ENCODE measurements at places on chromosomes 13 and 19. TPM values are rescaled to one million over a fixed set of nuclear protein-coding genes. Genes with fewer than 3 reads are reported as not detected.

GIPR gene
- total RNA-seq = 0.38 TPM

- no peak overlapping the region for H3K27ac ChIP-seq
- H3K27me3 ChIP-seq = no peaks in the 10 kb centered on the region
- H3K4me3 ChIP-seq = no peak overlapping the region
- H3K4me1 ChIP-seq = peaks cover 5% of the 10 kb centered on the region
- DNase-seq = no peak
Observed at GRCh38 chr19:4447327-4448146, 10.1 kb downstream of the UBXN6 start.

DNA sequence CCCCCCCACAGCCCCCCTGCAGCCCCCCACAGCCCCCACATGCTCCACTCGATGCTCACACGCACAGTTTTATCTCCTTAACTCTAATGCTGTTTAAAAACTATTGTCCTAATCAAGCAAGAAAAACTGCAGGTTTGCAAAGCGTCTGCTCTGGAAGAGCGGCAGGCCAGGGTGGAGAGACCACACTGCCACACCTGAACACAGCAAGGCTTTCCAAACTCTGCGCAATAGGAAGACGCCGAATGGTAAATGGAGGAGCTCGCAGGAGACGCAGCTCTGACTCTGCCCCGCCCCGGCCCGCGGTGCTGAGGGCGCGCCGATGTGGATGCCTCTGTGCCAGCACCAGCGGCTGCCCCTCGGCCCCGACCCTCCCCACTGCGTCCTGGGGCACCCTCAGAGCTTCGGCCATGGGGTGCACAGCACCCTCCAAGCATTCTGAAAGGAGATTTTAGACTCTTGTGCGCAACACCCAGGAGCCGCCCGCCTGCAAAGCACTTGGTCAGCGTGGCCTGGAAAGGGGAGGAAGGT lies 32.4 kb downstream of the RASA3 start:
- H3K36me3 ChIP-seq = no peaks in the 10 kb centered on the region
- DNase-seq = no peak
- no peaks in the 10 kb centered on the region for H3K27me3 ChIP-seq
- H3K4me1 ChIP-seq = peaks cover 20% of the 10 kb centered on the region
- no peak overlapping the region for H3K27ac ChIP-seq

DNA sequence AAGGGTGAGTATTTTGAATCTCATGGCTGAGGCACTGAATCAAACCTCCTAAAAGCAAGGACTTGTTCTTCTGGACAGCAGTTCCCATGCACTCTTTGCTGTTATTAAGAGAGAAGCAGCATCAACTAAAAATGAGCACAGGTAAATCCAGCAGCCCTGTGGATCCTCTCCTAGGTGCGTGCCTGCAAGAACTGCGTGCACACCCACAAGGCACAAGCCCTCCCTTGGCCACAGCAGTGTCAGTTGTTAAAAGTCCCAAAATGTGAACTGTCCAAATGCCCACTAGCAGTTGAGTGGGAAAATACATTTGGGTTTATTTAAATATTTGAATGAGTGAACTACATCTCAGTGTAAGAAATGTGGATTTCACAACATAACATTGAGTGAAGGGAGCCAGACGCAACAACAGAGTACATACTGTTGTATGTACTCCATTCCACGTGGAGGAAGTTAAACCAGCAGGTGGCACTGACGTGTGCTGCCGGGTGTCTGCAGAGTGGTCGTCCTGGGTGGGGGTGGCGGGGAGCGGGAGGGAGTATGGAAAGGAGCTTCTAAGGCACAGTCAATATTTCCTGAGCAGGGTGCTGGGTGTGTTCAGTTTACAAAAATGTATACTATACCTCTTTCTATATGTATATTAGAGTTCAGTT lies 266.4 kb downstream of the NALCN start:
- H3K27me3 ChIP-seq = no peaks in the 10 kb centered on the region
- peak; percentile 5 for DNase-seq
- H3K27ac ChIP-seq = no peak overlapping the region
- no peaks in the 10 kb centered on the region for H3K4me1 ChIP-seq
- no peaks in the 10 kb centered on the region for H3K36me3 ChIP-seq
- H3K4me3 ChIP-seq = no peak overlapping the region

C1QTNF9 gene
- not detected for total RNA-seq

DNA sequence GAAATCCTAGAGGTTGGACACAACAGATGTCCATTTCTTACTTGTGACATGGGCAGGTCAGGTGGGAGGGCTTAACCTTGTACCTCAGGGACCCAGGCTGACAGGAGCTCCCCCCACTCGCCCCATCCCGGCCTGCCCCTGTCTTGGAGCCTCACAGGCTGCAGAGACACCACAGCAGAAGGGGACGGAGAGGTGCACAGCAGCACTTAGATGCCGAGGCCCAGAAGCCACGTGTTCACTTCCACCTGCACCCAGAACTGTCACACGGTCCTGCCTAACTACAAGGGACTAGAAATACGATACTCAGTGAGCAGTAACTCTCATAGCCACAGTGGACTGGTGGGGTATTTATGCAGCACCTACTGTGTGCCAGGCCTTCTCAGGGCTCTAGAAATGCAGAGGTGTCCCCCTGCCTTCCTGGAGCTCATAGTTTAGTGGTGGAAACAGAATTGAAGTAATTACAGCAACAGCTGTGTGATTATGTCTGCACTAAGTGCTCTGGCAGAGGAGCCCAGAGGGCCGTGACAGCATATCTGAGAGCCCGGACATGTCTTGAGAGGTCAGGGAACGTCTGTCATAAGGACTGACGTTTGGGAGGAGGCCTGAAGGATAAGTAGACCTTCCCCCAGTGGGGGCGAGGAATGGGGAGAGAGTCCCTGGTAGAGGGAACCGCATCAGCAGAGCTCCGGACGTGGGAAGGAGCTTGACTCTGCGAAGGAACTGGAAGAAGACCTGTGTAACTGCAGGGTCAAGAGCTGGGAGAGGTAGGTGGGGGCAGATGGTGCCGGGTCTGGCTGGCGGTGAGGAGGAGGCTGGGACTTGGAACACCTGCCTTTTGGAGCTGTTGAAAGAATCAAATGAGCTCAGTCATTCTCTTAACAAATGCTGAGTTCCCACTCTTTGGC lies 130.0 kb downstream of the SIPA1L3 start:
- DNase-seq = peak; percentile 41
- H3K36me3 ChIP-seq = 0 out of 2 replicates have a peak, but pooled peaks cover 2% of the 10 kb centered on the region
- peaks cover 22% of the 10 kb centered on the region for H3K4me1 ChIP-seq
- no peaks in the 10 kb centered on the region for H3K27me3 ChIP-seq
- peak overlapping the region; percentile 30 for H3K27ac ChIP-seq

DNA sequence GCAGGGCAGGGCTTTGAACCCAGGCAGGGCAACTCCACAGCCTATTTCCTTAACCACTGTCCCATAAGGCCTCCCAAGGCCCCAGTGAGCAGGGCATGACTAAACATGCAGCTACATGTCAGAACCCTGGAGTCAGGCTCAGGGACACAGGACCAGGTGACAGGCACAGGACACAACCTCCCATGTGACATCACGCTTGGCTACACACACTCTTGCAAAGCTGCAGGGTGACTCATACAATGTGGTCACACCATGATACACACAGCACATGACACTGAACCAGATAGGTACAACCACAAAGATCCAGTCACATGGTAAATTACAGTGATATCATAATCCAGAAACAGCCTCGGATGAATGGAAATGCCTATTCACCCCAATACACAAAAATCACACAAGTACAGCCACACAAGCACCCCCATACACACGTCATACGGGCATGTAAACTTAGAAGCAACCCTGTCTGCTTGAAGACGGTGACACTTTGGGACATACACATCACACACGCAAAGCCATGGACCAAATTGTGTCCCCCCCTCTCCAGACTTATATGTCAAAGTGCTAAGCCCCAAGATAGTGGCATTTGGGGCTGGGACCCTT lies 14.5 kb downstream of the KLK4 start:
- peak; percentile 37 for DNase-seq
- peaks cover 7% of the 10 kb centered on the region for H3K4me1 ChIP-seq
- no peaks in the 10 kb centered on the region for H3K27me3 ChIP-seq
- no peak overlapping the region for H3K27ac ChIP-seq

SOHLH2 gene
- 2.7 TPM for total RNA-seq

AXL gene
- 24.1 TPM for total RNA-seq

URAD gene
- not detected for total RNA-seq

GRCh38 chr13:45626731-45627374 lies 11.3 kb upstream of the ERICH6B start:
- no peaks in the 10 kb centered on the region for H3K4me1 ChIP-seq
- H3K36me3 ChIP-seq = no peaks in the 10 kb centered on the region
- H3K4me3 ChIP-seq = no peak overlapping the region
- H3K27ac ChIP-seq = no peak overlapping the region

DNA sequence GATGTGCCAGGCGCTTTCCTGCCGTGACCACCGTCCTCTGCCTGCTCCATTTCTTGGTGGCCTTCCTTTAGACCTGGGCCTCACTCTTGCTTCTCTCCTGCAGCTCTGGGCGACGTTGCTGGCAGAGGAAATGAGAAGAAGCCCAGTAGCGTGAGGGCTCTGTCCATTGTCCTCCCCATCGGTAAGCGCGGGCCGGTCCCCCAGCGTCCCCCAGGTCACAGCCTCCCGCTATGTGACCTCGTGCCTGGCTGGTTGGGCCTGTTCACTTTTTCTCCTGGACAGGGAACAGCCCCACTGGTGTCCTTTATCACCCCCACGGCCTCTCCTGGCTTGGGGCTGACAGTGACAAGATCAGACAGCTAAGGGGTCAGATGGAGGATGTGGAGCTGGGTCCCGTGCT lies 27.7 kb downstream of the SPC24 start:
- H3K36me3 ChIP-seq = peaks cover 92% of the 10 kb centered on the region
- no peaks in the 10 kb centered on the region for H3K4me1 ChIP-seq
- H3K4me3 ChIP-seq = no peak overlapping the region
- no peak overlapping the region for H3K27ac ChIP-seq
- no peaks in the 10 kb centered on the region for H3K27me3 ChIP-seq
- DNase-seq = no peak

DNA sequence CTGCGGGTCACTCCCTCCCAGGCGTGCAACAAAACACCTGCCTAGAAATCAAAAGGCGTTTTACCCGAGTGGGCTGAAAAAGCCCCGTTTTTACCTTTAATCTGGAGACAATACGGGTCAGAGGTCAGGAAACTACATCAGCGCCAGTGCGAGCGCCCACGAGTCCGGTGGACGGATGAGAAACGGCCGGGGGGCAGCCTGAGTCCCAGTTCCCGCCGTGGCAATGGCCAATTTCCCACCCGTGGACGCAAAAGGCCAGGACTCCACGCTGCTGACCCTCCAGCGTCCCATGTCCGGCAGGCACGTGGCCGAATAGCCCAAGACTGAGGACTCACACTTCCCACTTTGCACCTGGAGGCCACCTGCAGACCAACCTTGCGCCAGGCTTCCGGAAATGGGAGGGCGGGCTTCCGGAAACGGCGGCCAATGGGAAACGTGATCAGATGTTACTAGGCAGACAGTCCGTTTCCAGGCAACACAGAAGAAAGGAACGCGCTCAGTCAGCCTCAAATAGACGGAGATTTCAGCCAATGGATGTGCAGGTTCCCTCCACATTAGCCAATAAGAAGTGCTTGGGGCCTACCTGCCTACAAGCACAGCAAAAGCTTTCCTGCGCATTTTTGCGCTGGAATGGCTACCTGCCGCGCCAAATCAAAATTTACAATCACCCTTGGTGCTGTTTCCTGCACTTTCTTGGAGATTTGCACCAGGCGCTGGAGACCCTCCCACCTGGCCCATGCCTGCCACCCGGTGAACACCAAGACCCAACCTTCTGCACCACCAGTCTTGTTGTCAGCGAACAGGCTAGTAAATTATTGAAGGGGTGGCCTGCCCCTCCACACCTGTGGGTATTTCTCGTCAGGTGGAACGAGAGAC lies 47.4 kb downstream of the ZFP14 start:
- peaks cover 21% of the 10 kb centered on the region for H3K36me3 ChIP-seq
- DNase-seq = peak; percentile 95
- no peaks in the 10 kb centered on the region for H3K4me1 ChIP-seq
- H3K4me3 ChIP-seq = peak overlapping the region; percentile 67

DNA sequence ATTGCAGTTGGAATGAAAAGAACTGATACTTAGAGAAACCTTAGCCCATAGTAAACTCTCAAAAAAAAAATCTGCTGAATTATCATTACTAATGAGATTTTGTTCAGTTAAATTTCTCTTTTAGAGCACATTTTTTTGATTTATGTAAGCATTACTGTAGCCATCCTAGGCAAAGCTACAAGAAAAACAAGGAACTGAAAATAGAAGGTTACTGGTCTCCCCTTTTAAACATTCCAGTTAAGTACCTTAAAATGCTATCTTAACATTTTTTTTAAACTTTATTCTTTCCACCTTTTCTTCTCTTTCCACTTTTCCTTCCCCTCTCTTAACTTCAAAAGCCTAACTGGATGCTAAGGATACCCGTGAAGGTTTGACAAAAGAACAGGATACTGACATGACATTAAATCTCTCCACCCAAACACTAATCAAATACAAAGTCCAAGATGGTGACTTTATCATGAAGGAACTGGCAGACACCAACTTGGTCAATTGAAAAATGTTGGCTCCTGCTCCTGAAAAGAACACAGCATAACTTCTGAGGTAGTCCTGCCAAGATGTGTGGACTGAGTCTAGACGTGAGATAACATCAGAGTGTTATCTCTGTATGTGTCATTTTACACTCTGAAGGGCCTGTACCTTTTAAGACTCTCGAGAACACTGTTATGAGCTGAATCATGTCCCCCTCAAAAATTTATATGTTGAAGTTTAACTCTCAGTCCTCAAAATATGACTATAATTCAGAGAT lies 29.5 kb upstream of the SACS start:
- no peak overlapping the region for H3K27ac ChIP-seq
- no peak overlapping the region for H3K4me3 ChIP-seq
- no peak for DNase-seq

TMPRSS9 gene
- 0.04 TPM for total RNA-seq

- no peak overlapping the region for H3K4me3 ChIP-seq
- no peak overlapping the region for H3K27ac ChIP-seq
- H3K36me3 ChIP-seq = no peaks in the 10 kb centered on the region
- H3K4me1 ChIP-seq = peaks cover 8% of the 10 kb centered on the region
Observed at GRCh38 chr13:106530171-106530851, 5.2 kb downstream of the EFNB2 start.

- no peaks in the 10 kb centered on the region for H3K36me3 ChIP-seq
- H3K4me1 ChIP-seq = peaks cover 8% of the 10 kb centered on the region
- no peak for DNase-seq
Observed at GRCh38 chr19:33419788-33420130, 46.2 kb downstream of the CEBPG start.

GRCh38 chr19:50292216-50292827 lies 36.9 kb downstream of the KCNC3 start:
- peaks cover 25% of the 10 kb centered on the region for H3K36me3 ChIP-seq
- H3K4me1 ChIP-seq = no peaks in the 10 kb centered on the region
- H3K27me3 ChIP-seq = no peaks in the 10 kb centered on the region
- DNase-seq = no peak
- H3K4me3 ChIP-seq = no peak overlapping the region
- H3K27ac ChIP-seq = no peak overlapping the region

ANKRD24 gene
- total RNA-seq = 0.05 TPM

ATXN8OS gene
- total RNA-seq = not detected

STAP2 gene
- total RNA-seq = 9.7 TPM

PALM gene
- total RNA-seq = 4.4 TPM

All from SJCRH30 (cell line).